Activated naive CD4-positive, alpha-beta T cell treated with anti-CD3 and anti-CD28 coated beads, Interleukin-2, amount 50 U/mL, for 72 hours (primary cell): ENCODE measurements at places on chromosomes 7 and 10. TPM values are rescaled to one million over a fixed set of nuclear protein-coding genes. Genes with fewer than 3 reads are reported as not detected.

RET gene
- not detected for total RNA-seq

ADARB2 gene
- not detected for total RNA-seq

DPP6 gene
- total RNA-seq = not detected

GRCh38 chr7:37385787-37386186, 62.9 kb downstream of the ELMO1 start:
- DNase-seq = no peak

- no peak for DNase-seq
Measured at GRCh38 chr10:125057158-125058001, 103.0 kb downstream of the CTBP2 start.

- DNase-seq = peak; percentile 59
Measured at GRCh38 chr7:44973610-44974401, 5.0 kb downstream of the MYO1G start.
